ENCODE measurements at places on chromosomes 7 and 10.

GRCh38 chr10:103281753-103282152, 4.8 kb downstream of the INA start:
- no peak for DNase-seq

DNA sequence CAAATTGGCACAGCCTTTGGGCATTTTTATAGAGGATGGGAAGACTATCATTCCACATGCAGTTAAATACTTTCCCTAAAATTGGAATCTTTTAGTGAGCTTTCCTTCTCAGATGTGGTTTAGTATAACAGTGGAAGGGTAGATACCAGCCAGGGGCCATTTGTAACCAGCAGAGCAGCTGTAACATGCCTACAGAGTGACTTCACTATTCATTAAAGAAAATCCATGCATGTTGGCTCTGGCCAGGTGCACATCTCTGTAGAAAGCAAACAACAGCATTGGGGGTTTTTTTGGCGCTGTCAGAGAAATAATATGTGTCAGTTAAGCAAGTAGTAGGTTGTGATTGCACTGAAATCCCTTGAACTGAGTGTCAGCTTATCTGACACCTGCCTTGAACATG, 115.6 kb downstream of the LHFPL3 start:
- no peak for DNase-seq

DNA sequence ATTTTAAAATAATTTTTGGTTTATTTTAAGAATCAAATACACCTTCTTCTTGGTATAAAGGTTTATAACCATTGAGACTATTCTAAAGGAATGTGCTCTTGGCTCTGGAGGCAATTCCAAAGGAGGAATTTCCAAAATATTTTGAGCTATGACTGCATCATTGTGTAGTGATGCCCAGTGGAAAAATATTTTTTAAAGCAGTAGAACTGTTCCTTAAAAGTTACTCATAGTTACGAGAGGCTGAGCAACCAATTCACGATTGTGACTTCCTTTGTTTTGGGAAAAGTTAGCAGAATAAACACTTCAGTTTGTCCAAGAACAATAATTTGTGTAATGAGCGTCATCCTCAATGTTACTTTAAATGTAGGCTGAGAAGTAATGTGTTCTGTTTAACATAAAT, 233.6 kb downstream of the BAMBI start:
- DNase-seq, result no peak

GRCh38 chr7:133528796-133529195, 275.9 kb downstream of the EXOC4 start:
- no peak for DNase-seq

DNA sequence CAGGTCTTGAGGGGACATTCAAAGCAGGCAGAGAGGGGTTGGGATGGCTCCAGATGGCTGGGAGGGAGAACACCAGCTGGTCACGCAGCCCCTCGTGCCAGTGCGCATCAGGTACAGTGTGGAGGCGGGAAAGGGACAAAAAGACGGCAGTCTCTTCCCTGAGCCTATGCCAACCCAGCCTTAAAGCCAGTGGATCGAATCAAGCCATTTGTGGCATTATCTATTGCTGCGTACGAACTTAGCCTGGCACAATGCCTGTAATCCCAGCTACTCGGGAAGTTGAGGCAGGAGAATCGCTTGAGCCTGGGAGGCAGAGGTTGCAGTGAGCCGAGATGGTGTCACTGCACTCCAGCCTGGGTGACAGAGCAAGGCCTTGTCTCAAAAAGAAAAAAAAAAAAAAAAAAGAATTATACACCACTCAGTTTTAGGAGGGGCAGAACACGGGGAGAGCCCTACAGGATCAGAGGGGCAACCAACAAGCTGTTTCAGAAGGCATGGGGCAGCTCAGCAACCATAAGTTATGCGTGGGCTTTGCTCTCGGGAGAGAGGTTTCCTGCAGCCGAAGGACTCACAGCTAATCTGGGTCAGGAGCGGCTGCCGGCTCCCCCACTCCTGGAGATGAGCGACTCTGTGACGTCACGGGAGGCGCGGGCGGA, 356 bp upstream of the NDUFB2 start:
- peak; percentile 92 for DNase-seq

DNA sequence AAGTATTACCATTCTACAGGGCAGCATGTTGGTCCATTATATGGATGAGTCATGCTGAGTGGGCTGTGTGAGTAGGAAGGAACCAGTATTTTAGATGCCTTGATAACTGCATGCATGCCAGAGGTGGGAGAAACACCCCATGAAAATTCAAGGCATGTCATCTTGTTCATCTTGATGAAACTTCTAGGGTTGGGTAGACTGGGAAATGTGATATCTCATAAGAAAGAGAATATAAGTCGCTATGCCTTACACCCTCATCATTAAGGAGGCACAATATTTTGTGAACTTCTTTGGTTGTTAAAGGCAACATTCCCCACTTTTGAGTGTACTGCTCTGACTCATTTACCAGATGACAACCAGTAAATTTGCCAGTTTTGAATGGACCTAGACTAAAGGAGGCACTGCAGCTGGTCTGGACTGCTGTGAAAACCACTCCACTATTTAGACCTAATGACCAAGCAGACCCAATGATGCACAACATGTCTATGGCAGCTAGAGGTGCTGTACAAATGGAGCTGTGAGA, 48.0 kb downstream of the ZNF365 start:
- DNase-seq, result no peak
